ENCODE measurements at places on chromosomes 12 and 14.

- no peak for DNase-seq
Measured at GRCh38 chr12:98162906-98163678, 352.3 kb upstream of the TMPO start.

DNA sequence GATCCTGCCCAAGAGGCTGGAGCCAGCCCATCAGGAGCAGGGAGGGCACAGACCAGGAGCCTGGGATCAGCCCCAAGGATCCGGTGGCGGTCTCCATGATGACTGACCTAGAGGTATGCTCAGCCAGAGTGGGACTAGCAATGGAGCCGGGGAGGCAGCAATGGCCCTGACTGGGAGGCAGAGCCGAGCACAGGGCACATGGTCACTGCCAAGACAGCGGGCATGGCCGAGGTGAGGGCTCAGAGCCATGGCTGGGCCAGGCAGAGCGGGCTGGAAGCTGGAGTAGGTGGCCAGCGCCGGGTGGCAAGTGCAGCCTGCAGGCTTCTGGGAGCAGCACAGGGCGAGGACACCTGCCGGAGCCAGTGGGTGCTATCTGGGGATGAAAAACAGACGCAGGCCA, 259.3 kb downstream of the BCL11B start:
- no peak for DNase-seq

- no peak for DNase-seq
Measured at GRCh38 chr12:19447386-19447785, 8.1 kb downstream of the AEBP2 start.

GRCh38 chr14:26381405-26381804, 216.4 kb downstream of the NOVA1 start:
- DNase-seq = no peak

DNA sequence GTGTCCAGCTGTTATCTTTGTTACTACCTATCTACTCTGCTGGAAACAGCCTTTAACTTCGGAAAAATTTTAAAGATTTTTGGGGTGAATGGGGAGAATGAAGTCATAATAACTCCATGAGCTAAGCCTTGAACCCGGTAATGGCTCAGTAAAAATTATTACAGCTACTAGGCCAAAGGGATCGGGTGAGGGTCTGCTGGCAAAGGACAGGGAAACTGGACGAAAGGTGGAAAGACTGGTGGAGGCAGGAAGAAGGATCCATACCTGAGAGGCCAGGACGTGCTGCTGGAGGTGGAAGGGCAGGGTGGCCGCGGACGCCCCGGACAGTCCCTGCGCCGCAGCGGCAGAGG, 10.1 kb downstream of the TBX3 start:
- no peak for DNase-seq

Measured in right renal pelvis (tissue), 4 donors.